ENCODE measurements at places on chromosomes 1 and 21. TPM values are rescaled to one million over a fixed set of nuclear protein-coding genes. Genes with fewer than 3 reads are reported as not detected.

COL16A1 gene
- not detected for total RNA-seq

- peaks cover 6% of the 10 kb centered on the region for H3K36me3 ChIP-seq
- no peak for DNase-seq
- no peak overlapping the region for H3K4me3 ChIP-seq
- no peak overlapping the region for H3K27ac ChIP-seq
These were observed 66.4 kb downstream of the ANKRD13C start for GRCh38 chr1:70288166-70288565.

DNA sequence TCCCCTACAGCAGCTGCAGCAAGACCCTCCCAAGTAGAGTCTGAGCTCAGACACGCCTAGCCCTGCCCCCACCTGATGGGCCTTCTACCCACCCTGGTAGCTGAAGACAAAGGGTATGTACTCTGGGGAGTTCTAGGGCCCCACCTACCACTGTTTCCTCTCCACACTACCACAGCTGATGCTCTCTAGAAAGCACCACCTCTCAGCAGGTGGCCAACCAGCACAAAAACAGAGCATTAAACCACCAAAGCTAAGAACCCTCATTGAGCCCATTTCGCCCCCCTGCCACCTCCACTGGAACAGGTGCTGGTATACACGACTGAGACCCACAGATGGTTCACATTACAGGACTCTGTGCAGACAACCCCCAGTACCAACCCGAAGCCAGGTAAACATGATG, 258.9 kb downstream of the SETD4 start:
- no peak overlapping the region for H3K27ac ChIP-seq
- H3K4me3 ChIP-seq: no peak overlapping the region
- H3K27me3 ChIP-seq: no peaks in the 10 kb centered on the region
- H3K4me1 ChIP-seq: no peaks in the 10 kb centered on the region

TFAP2E gene
- total RNA-seq: 1.0 TPM

GRCh38 chr1:10424034-10424433, 6.2 kb upstream of the CENPS start:
- no peak for DNase-seq
- peaks cover under 1% of the 10 kb centered on the region for H3K4me1 ChIP-seq
- H3K27me3 ChIP-seq: no peaks in the 10 kb centered on the region
- H3K27ac ChIP-seq: no peak overlapping the region
- H3K4me3 ChIP-seq: no peak overlapping the region

AZIN2 gene
- 2.1 TPM for total RNA-seq

DNA sequence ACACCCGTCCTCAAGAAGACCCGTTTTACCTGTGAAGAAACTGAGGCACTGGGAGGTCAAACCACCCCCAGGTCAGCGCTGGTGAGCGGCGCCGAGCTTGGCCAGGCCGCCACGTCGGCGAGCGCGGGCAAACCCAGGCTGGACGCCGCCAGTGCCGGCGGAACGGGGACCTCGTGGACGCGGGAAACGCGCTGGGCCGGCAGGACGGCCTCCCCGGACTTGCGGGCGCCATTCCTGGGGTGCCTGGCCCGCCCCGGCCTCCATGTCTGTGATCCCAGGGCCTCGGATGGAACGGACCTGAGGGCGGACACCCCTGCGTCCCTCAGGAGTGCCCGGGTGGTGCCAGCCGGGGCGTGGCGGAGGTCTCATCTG, 764 bp upstream of the SUMO3 start:
- peaks cover 11% of the 10 kb centered on the region for H3K4me1 ChIP-seq
- no peaks in the 10 kb centered on the region for H3K27me3 ChIP-seq
- H3K27ac ChIP-seq: peak overlapping the region; percentile 80
- H3K36me3 ChIP-seq: no peaks in the 10 kb centered on the region

ASCL5 gene
- 0.22 TPM for total RNA-seq

GRCh38 chr1:24206083-24206464, 19.0 kb upstream of the IFNLR1 start:
- H3K36me3 ChIP-seq: no peaks in the 10 kb centered on the region
- no peak overlapping the region for H3K27ac ChIP-seq
- no peaks in the 10 kb centered on the region for H3K27me3 ChIP-seq
- H3K4me3 ChIP-seq: no peak overlapping the region
- H3K4me1 ChIP-seq: no peaks in the 10 kb centered on the region
- no peak for DNase-seq

MROH9 gene
- not detected for total RNA-seq

GRCh38 chr21:42313501-42313969, 1.7 kb downstream of the TFF3 start:
- peaks cover 5% of the 10 kb centered on the region for H3K4me1 ChIP-seq
- DNase-seq: no peak
- H3K27ac ChIP-seq: no peak overlapping the region
- no peaks in the 10 kb centered on the region for H3K27me3 ChIP-seq
- no peak overlapping the region for H3K4me3 ChIP-seq
- no peaks in the 10 kb centered on the region for H3K36me3 ChIP-seq

Data from CD8-positive, alpha-beta memory T cell (primary cell).